ENCODE measurements at places on chromosomes 5 and 9.

DNA sequence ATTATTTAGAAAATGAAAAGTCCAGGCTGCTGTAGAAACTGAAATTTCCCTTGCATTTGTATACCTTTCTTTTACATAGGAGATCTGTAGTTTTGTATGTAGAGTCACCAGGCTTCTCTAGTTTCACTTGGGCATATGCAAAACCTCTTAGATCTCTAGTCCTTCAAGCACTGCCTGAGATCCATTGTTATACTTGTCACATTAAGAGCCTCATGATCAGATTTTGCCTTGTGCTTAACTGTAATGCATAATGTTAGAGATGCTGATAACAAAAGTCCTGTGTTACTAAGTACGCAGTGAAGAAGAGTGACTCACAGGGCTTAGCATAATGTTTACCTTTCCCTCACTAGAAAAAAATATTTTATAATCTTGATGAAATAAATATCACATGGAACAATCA is 250.2 kb downstream of the CYLC2 start:
- peak; percentile 20 for DNase-seq

DNA sequence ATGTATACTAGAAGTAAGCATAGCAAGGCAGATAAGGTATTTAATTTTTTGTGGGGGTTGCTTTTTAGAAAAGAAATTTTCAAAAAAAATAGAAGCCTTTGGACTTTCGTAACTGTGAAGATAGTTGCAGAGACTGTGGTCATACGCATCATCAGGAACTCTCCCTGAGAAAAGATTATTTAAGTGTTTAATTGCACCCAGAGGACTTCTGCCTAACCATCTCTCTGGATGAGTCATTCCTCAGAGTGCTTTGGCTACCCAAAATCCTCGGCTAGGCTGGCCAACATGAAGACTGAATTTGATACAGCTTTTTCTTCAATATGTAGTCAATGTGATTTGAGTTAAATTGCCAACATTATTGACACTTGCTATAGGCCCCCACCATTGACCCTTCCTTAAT is 296.4 kb downstream of the TLR4 start:
- no peak for DNase-seq

- peak; percentile 4 for DNase-seq
Observed at GRCh38 chr5:140595538-140596300, 31.1 kb downstream of the SLC35A4 start.

GRCh38 chr9:105062222-105062855 is 134.4 kb upstream of the ABCA1 start:
- peak; percentile 56 for DNase-seq

DNA sequence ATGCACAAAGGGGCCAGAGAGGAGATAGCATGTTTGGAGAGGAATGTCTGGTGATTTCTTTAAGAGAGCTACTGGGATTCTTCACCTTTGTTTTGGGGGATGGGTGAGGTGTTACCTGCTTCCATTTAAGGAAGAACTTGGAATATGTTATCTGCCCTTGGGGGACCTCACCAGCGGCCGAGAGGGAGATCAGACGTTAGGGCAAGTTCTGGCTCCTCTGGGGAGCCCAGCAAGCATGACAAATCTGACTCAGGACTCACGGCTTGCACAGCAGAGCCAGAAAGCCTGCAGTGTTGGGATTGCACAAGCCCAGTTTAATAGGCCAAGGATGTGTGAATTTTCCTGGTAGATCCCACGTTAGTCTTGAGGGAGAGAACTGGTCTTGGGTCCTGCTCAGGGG is 40.3 kb downstream of the SLC28A3 start:
- DNase-seq: no peak

DNA sequence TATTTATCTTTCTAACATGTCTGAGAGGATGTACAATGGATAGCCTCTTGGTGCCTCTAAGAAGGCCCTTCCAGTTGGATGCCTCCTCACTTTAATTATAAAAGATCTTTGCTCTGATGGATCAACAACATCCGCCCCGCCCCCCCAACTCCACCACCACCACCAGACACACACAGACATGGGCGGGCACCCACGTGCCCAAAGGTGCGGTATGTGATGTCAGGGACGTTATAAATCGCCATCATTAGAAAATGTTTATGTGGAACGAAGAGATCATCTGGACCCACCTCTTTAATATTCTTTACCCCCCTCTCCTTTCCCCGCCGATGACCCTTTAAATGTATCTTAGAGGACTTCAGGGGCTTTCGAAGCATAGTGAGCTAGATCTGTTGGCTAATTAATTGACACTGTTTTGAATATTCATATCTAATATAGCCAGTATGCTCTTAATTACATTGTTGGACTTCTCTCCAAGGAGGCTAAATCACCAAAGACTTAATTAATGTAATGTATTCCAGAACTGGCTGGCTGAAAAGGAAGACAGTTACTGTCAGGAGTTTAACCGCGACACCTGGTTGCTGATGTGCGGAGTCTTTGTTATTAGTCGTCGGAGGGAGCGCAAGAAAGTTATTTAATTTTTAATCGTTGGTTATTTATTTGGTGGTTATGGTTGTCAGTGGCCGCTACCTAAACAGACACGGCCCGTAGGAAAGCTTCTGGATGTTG is 6.1 kb upstream of the FOXB2 start:
- DNase-seq: no peak

- DNase-seq: no peak
Observed at GRCh38 chr5:31605920-31606319, 33.0 kb upstream of the PDZD2 start.

DNA sequence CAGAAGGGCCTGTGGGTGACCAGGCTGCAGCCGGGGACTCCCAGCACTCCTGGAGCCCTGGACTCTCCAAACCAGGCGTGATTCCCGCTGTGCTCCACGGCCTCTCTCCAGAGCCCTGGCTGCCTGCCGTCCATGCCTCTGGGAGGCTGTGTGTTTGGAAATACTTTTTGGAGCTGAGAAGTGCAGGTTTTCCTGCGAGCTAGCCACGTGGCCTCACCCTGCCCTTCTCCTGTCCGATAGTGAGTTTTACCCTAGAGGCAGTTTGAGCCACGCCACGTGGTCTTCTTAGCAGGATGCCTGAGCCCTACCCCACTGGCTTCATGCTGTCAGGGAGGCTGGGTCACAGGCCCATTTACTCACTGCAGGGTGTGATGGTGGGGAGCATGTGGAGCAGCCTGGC is 71.3 kb downstream of the COL5A1 start:
- DNase-seq: no peak

GRCh38 chr5:101942321-101942882 is 353.7 kb downstream of the SLCO4C1 start:
- no peak for DNase-seq

DNA sequence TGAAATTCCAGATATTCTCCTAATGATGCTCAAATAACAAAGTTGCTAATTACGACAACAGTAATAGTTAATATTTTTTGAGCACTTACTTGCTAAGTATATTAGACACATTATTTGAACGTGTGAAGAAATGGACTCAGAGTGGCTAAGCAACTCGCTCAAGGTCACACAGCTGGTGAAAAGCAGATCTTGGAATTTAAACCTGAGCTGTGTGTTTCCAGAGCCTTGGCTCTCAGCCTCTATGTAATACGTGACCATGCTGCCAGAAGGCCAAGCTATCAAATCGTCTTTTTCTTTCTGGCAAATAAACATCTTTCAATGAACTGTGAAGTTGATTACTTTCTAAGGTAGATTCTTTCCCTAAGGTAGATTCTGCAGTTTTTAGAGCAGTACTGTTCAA is 61.6 kb downstream of the KCTD16 start:
- DNase-seq: no peak

GRCh38 chr5:172420235-172420939 is 33.9 kb downstream of the SH3PXD2B start:
- no peak for DNase-seq

DNA sequence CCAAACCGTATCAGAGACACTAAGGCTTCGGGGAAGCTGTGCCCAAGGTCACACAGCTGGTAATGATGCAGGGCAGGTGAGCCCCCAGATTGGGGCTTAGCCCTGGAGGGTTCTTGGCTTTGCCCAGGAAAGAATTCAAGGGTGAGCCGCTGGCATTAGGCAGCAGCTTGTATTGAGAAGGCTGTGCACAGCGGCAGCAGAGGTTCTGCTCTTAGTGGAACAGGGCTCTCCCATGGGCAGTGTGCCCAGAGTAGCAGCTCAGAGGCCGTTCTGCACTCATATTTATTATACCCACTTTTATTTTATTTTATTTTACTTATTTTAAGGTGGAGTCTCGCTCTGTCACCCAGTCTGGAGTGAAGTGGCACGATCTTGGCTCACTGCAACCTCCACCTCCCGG is 85.8 kb upstream of the IER5L start:
- DNase-seq: no peak

DNA sequence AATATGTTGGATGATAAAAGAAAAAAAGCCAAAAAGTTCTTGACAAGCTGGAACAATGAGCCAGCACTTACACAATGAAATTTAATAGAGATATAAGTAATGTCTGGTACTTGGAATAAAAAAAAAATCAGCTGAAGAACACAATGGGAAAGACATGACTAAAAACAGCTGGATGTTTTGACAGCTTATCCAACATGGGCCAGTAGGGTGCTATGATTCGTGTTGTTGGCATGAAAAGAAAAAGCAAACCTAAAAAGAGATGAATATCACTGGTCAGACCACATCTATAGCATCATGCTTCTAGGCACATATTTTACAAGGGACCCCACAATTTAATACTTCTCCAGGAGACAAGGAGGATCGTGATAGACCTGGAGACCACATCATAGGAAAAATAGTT is 175.3 kb downstream of the ARL15 start:
- DNase-seq: no peak

DNA sequence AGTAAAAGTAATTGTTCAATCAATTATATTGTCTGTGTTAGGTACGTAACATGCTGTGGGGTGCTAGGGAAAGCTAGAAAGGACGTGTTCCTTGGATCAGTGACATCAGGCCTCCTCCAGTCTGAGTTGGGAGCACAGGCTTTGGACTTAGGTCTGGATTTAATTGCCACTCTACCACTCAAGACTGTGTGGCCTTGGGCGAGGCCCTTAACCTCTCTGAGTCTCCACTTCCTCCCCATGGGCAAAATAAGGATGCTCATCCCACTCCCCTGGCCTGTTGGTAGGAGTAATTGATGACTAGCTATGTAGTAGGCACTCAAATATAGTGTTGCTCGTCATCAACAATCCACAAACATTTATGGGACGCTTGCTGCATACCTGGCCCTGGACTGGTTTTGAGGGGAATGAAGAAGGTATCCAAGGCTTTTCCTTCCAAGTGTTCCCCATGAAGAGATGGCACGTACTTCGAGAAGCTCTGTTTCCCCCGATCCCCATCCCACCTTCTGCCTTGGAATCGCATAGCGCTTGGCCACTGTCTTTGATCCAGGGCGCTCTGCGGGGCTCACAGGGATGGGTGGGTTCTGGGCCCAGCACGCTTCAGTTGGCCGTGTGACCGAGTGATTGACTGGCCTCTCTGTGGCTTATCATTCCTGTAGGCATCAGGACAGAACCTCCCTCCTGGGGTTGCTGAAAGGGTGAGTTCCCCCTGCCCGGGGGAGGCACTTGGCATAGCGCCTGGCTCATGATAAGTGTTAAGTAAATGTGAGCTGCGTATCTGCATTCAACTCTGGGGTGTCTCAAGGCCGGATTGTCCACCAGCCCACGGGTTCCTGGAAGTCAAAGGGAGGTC is 8.1 kb downstream of the FGF18 start:
- no peak for DNase-seq

- no peak for DNase-seq
Observed at GRCh38 chr9:137744632-137745183, 125.9 kb downstream of the EHMT1 start.

DNA sequence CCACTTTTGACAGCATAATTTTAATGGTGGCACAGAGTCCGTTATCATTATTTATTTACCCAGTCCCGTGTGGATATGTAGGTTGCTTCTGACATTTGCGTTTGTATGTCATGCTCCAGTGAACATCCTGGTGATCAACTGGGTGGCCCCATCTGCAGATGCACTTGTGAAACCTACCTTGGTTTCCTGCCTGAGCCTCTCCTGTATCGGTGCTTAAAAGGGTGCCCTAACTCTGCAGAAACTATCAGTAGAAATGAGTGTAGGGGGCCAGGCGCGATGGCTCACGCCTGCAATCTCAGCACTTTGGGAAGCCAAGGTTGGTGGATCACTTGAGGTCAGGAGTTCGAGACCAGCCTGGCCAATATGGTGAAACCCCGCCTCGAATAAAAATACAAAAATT is 92.1 kb upstream of the IER5L start:
- DNase-seq: no peak

DNA sequence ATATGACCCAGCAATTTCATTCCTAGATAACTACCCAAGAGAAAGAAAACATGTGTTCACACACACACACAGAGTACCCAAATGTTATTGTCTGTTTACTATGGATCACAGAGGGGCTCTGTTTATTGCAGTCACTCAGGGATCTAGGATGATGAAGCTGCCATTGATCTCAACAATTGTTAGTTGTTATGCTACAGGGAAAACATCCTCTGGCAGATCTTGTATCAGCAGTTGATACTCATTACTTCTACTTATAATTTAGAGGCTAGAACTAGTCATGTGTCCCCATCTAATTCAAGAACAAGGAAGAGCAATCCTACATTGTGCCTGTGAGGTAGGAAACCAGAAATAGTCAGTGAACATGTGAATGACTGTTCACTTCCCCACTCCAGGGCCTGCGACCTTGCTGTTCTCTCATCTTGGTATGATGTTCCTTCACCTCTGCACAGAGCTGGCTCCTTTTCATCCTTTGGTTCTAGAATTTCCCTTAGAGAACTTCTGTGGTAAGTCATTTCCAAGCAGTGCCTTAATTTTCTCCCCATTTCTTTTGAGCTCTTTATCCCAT is 30.3 kb downstream of the NMUR2 start:
- DNase-seq: no peak

GRCh38 chr9:28120626-28121025 is 547.3 kb upstream of the C9orf72 start:
- DNase-seq: no peak

DNA sequence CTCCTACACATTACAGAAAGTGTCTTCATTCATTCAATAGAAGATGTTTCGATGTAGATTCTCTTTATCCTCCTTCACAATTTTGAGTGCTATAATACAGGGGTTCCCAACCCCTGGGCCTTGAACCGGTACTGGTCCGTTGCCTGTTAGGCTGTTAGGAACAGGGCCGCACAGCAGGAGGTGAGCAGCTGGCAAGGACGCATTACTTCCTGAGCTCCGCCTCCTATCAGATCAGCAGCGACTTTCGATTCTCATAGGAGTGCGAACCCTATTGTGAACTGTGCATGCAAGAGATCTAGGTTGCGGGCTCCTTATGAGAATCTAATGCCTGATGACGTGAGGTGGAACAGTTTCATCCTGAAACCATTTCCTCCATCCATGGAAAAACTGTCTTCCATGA is 153.0 kb upstream of the SMC2 start:
- DNase-seq: no peak

DNA sequence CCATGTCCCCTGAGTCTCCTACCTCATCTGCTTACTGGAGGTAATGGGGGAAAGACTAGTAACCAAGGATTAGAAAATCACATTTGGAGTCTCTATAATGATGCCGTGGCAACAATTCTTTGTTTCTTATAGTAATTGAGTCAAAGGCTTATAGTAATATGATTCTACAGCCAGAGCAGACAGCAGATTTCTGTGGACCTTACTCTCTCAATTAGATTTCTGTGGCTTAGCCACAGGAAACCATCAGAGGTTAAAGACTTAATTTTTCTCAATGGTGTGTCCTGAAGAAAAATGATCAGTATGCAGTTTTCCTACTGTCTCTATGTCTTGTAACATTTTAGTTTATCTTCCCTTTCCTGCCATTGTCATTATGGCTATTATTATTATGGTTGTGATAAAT is 59.3 kb upstream of the CD180 start:
- DNase-seq: no peak

GRCh38 chr5:147567917-147568598 is 58.2 kb upstream of the DPYSL3 start:
- no peak for DNase-seq

All from DMS79 (cell line).